ENCODE measurements at places on chromosomes 5 and 9.

DNA sequence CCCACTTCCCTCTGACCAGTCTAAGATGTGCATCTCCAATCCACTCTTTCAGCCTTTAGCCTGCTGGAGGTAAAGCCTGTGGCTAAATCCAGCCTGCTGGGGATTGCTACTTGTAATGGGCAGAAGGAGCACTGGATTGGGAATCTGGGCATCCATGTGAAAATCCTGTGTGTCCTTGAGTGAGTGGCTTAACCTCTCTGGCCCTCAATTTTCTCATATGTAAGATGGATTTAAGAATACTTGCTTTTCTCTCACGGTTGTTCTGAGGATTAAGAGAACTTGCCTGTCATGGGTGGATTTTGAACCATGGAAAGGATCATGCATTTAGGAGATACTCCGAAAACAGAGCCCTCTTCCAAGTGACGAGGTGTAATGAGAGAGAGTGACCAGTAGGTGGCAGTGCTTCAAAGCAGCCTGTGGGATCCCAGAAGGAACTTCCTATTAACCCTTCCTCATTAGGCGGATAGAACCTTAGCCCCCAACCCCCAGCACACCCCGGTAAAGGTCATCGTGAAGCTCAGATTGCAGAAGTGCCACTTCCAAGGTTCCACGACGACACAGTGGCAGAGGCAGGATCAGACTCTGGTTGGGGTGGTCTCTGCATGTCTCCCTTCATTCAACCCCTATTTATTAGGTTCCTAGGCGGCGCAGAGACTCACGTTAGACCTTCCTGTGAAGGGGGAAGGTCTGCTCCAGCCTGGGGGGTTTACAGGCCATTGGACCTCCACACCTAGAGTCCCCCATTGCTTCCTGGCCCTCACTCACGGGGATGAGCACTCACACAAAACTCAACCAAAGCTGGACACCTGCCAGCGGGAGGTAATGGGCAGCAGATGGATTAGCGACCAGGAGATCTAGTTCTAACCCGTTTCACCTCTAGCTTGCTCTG is 68.7 kb upstream of the ZNF618 start:
- no peak for DNase-seq

GRCh38 chr9:102435427-102435826 is 559.7 kb upstream of the CYLC2 start:
- DNase-seq = no peak

- no peak for DNase-seq
These were observed 96.1 kb downstream of the CYFIP2 start for GRCh38 chr5:157362012-157362411.

GRCh38 chr9:742914-743589 is 98.4 kb upstream of the DMRT1 start:
- no peak for DNase-seq

GRCh38 chr5:127031147-127031862 is 947 bp upstream of the MARCHF3 start:
- DNase-seq = no peak

DNA sequence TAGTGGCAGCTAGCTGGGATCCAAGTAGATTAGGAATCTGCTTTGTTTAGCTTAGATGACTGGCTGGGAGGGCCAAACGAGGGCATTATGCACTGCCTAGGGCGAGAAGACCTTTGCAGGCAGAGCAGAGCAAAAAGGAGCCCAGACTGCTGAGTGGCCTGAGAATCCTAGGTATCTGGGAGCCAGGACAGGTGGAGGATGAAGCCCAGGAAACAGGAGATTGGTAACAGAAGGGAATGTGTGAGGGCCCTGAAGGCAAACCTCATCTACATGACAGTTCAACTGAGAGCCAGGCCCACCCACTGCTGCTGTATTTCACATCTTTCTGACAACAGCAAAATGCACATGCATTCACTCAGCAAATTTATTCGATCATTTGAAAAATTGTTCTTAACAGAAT is 192.3 kb downstream of the DTWD2 start:
- no peak for DNase-seq

DNA sequence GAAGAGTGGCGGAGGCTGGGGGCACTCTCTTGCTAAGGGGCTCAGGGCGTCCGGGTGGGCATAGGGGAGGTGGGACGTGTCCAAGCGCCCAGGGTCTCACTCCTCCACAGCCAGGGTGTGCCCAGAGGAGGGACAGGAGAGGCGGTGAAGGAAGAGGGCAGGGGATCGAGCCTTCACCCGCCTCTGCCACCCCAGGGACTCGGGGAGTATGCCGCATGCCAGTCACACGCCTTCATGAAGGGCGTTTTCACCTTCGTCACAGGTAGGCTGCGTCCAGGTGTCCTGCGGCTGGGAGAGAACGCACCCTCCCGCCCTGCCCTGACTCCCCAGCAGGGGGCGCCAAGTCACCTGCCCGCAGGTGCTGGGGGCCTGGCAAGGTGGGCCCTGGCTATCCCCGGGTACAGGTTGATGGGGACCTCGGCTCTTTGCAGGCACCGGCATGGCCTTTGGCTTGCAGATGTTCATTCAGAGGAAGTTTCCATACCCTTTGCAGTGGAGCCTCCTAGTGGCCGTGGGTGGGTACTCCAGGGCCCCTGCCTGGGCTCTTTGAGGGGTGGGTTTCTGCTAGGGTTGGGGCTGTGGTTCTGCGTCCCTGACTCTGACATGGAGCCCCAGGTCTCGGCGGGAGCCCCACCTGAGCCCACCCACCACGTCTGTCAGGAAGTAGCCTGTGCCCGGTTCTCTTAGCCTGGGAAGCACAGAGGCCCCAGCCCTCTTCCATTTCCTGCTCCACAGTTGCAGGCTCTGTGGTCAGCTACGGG is 552 bp downstream of the TMEM141 start:
- peak; percentile 48 for DNase-seq

DNA sequence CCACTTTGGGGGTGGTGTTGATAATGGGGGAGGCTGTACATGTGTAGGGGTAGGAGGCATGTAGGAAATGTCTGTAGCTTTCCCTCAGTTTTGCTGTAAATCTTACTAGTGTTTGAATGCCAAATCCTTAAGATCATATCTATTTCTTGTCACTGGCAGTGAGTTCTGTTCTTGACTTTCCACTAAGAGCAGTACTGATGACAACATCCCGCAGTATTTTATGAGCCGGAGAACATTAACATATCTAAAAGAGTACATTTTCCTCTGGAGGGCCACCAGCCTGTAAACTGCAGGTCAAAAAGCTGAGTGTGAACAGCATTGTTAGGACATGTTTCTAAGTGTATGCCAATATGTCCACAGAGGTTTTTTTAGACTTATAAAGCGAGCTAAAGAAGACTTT is 2.5 kb upstream of the HSPB3 start:
- DNase-seq = no peak

Measured in stimulated activated CD4-positive, alpha-beta T cell treated with anti-CD3 and anti-CD28 coated beads, Interleukin-1b, Interleukin-23, amount 100 ng/mL, for 1 hour (primary cell).